Spinal cord (tissue), 10 donors: ENCODE measurements at places on chromosomes 1 and 21. TPM values are rescaled to one million over a fixed set of nuclear protein-coding genes. Genes with fewer than 3 reads are reported as not detected.

The SLAMF8 gene
- total RNA-seq = 0.40 TPM

The GJB4 gene
- total RNA-seq = not detected

The UBE2U gene
- not detected for total RNA-seq

The ZBED6 gene
- total RNA-seq = 17.7 TPM

The CELA2B gene
- not detected for total RNA-seq

The ARHGEF19 gene
- total RNA-seq = 1.6 TPM

The SLC5A9 gene
- 0.10 TPM for total RNA-seq

The RGSL1 gene
- total RNA-seq = 0.11 TPM

The AMY1A gene
- not detected for total RNA-seq

The PPCS gene
- total RNA-seq = 61.0 TPM

The EDARADD gene
- total RNA-seq = 0.89 TPM

The RGL1 gene
- total RNA-seq = 53.4 TPM

The IRF6 gene
- 2.8 TPM for total RNA-seq

The ANXA9 gene
- 0.50 TPM for total RNA-seq
